Stimulated activated CD8-positive, alpha-beta memory T cell treated with anti-CD3 and anti-CD28 coated beads, Interleukin-4, amount 100 ng/mL, for 4 hours (primary cell): ENCODE measurements at places on chromosomes 6 and 20.

DNA sequence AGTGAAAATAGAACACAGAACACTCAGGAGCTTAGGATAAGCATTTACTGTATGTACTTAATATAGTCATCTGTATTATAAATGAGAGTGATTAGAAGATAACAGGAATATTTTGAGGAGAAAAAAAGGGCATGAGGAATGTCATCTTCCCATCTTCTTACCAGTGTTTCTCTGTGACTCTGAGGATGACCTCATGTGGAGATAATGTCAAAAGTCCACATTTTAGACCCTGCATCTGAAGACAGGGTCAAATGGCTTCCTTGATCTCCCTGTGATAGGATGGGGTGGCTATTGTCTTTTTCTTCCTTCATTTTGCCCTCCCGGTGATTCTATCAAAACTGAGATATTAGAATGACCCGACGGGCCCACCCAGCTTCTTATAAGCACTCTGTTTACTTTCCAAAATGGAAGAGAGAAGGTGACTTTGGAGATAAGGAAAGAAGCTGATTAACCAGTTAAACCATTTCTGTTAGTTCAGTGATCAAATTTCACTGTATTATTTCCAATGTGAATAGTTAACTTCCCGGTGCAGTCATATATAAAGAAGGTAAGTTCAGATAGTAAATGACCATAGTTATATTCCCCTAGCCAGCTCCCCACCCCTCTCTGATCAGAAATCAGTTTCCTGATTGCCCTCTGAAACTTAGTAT is 115.7 kb upstream of the SALL4 start:
- no peak for DNase-seq

GRCh38 chr6:134317471-134318131 is at the start of gene SGK1:
TSS of gene SGK1 (minus strand) at chr6:134318112. CDS start at chr6:134317460, 652 bp downstream.
- DNase-seq, result no peak

DNA sequence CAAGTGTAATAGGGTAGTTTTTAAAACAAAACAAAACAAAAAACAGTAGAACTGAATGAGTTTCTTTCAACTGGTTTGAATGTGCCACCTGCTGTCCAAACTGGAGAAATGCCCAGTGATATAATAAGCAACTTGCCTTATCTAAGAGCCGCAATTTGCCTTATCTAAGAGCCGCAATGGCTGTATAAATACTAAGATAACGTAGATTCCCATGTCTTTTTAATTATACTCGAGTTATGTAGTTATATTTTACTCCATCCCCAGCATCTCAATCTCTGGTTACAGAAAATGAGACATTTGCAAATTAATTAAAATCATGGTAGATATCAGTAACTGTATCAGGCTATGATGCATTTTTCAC is 67.2 kb downstream of the RPP40 start:
- no peak for DNase-seq

DNA sequence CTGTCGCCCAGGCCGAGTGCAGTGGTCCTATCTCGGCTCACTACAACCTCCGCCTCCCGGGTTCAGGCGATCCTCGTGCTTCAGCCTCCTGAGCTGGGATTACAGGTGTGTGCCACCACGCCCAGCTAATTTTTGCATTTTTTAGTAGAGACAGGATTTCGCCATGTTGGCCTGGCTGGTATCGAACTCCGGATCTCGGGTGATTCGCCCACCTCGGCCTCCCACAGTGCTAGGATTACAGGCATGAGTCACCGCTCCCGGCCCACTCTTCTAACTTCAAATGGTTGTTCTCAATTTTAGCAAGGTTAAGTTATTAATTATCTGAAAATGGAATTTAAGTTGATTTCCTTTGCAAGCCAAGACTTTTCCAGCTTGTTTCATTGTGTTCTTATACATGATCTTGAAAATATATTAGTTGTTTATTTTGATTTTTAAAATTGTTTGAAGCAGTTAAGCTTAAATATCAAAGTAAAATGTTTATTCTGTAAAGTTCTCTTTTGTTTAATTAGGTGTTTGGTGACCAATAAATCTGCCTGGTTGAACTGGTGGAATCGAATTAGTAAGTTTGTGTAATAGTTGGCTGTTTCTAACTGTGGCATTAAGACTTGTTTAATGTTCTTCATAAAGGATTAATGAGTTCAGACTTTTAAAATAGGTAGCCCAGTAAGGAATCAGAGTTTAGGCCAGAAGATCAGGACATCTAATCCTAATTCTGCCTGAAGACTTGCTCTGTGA is 2.3 kb downstream of the PM20D2 start:
- DNase-seq, result peak; percentile 3

DNA sequence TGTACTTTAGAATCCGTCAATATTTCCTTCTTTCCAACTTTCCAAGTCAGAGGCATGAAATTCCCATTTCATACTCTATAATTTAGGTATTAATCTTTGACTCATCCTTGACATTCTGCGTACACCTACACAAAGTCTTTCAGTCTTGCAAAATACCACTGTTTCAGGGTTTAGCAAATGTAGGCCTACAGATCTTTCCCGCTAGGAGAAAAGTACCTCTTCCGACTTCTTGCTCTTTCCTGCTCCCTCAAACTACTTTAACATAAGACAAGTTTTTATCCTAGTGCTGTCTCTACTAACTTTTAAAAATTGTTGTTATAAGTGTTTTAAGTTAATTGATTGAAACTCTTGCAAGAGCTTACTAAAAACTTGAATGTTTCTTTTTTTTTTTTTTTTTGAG is 18.3 kb upstream of the PHACTR1 start:
- DNase-seq, result no peak

GRCh38 chr20:37511610-37512275 is 9.3 kb upstream of the NNAT start:
- DNase-seq, result no peak

DNA sequence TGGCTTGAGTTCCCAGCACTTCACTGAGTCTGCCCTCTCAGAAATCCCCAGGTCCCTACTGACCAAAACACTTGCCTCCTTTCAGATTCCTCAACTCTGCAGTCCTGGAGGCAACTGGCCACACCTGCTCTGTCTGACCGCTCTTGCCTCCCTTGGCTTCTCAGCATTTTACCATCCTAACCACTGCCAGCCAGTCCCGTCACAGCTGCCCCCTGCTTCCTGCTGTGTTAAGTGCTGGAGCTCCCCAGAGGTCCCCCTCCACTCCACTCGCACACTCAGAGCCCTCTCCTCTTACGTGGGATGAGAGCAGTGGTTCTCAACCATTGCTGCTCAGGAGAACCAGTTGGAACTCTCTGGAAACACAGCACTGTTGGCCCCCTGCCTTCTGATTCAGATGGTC is 20.5 kb downstream of the ADAT2 start:
- DNase-seq, result no peak

DNA sequence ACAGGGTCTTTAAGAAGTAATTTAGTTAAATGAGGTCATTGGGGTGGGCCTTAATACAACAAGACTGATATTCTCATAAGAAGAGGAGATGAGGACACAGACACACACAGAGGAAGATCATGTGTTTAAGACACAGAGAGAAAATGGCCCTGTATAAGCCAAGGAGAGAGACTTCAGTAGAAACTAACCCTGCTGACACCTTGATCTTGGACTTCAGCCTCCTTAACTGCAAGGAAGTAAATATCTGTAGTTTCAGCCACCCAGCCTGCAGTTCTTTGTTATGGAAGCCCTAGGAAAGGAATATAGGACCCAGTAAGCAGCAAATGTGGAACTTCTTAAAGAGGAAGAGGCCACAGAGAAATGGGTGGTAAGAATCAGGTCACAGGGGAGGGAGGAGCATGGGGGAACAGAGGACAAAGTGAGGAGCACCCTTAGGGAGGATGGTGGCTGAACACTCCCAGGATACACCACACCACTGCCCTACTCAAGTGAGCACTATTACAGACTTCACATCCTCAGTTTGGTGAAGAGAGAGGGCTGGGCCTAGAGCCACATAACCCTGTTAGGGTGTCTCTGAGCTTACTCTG is 762 bp downstream of the SIRPB1 start:
- DNase-seq, result no peak

DNA sequence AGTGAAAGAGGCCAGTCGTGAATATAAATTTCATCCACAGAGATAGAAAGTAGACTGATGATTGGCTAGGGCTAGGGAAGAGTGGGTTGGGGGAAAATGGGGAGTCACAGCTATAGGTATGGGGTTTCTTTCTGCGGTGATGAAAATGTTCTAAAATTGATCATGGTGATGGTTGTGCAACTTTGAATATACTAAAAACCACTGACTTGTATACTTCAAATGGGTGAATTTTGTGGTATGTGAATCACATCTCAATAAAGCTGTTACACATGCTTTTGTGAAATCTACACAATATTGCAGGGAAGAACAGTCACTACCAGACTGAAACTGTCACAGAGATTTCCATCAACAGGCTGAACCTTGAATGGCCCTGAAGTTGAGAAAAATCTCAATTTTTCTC is 61.5 kb downstream of the LYRM4 start:
- DNase-seq, result no peak

DNA sequence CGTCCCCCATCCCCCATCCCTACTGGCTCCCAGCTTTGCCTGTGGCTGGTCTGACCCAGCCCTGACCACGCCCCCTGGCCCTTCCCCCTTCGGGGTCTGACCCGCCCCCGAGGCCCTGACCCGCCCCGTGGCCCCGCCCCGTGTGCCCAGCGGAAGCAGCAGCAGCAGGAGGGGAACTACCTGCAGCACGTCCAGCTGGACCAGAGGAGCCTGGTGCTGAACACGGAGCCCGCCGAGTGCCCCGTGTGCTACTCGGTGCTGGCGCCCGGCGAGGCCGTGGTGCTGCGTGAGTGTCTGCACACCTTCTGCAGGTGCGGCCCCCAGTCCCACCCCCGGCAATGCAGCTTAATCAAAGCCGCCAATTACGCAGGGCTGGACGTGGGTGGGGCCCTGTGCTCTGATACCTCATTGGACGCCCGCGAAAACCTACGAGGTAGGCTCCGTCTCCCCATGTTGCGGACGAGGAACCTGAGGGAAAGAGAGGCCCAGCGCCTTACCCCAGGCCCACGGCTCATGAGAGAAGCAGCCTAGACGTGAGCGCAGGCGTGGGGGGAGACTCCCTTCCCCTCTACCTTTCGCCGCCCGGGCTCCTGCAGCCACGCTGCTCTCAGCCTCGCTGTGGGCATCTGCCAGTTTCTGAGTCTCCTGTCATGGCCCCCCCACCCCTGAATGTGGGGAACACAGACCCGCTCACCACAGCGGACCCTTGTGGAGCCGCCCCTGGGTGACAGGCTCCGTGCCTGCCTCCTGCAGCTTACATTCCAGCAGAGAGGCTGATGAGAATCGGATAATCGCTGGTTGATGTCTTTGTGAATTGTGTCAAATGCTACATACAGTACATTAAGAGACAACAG is 12.8 kb downstream of the RBCK1 start:
- no peak for DNase-seq

DNA sequence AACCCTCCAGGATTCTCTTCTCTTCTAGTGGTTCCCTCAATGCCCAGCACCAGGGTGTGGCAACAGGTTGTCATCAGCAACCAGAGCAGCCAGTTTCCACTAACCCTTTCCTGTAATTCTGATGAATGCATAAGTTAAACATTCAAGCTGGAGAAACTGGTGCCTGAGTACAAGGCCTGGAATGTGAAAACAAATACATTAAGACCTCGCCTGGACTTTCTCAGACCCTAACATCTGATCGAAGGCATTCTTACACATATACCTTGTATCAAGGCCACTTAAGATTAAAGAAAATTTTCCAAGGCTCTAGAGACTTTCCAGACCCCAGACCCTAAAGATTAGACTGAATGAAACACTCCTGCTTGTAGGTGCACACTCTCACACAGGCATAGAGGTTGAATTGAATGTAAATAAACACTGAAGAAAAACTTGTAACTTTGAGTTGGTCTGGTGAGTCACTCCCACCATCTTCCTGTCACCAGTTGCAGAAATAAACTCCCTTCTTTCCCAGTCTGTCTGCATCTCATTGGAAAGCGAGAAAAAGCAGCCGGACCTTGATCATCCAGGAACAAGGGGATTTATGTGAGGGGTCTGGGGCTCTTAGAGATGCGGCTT is 9.0 kb downstream of the LRP11 start:
- no peak for DNase-seq

DNA sequence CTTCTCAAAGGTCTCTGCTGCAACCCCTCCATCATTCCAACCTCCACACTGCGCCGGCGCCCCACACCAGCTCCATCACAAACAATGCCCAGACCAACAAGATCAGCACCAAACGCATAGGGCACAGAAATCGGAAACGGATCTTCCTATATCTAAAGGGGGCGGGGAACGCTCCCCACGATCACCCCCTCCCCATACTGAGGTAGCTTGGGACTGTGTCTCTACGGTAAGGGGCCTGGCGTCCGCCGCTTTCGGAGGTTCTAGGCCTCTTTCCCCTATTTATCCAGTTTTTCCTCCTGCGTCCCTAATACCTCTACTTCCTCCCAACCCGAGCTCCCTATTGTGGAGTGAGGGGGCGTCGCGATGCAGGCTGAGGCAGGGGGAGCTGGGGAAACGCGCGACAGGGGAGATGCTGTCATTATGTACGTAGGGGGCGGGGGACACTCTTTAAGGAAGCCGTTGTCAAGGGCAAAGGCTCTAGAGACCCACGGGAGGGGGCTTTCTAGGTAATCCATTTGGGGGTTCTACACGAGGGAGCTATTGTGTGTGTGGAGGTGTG is 909 bp downstream of the DNAAF9 start:
- DNase-seq, result no peak

DNA sequence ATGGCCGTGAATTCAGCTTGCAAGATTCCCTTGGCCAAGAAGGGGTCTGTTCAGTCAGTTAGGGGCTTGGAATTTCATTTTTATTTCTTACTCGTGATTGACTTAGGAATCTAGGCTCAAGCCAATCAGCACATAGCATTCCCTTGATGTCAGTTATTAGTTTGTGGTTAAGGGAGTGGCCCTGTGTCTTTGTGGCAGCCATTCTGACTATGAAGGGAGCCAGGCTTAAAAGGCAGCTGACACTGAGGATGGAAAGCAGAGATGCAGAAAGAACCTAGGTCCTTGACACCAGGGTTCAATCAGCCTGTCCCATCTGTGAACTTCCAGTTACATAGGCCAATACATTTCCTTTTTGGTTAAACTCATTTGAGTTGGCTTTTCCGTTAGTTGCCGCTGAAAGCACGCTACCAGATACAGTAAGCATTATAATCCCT is 48.1 kb downstream of the MCUR1 start:
- no peak for DNase-seq

GRCh38 chr6:42392833-42393232 is 58.9 kb downstream of the TRERF1 start:
- no peak for DNase-seq

DNA sequence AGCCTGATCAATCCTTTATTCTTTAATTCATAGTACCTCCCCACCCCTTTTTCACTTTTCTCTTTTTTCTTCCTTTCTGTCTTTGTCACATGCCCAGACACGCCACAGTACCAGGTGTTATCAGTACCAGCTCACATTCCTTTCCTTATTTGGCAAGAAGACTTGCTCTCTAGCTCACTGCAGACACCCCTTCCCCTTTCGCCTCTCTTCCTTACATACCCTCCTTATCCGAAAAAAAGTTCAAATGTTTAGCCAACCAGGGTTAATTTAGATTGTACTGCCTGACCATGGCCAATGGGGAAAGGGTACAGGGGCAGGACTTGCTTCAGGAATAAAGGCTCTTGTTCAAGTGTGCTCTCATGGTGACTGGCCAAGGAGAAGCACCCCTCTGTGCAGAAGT is 9.3 kb upstream of the SIRPB2 start:
- DNase-seq, result no peak

DNA sequence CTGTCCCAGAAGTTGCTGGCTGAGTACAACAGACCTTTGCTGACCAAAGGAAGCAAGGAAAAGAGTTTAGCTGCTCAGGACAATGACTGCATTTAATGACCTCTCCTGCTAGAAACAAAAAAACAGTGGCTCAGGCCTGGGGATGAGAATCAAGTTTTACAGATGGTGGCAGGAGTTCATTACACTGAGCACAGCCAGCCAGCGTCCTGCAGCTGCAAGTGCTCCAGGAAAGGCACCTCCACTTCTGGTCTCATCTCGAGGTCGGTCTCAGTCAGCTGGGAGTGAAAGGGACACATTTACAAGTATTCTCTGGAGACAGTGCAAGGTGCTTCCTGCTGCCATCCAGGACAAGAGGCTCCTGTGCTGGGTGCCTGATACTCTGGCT is 362.7 kb downstream of the THBS2 start:
- DNase-seq, result no peak
